ENCODE measurements at places on chromosomes 2 and 18. TPM values are rescaled to one million over a fixed set of nuclear protein-coding genes. Genes with fewer than 3 reads are reported as not detected.
A peak's percentile ranks its signal among the peaks of the same experiment; 100 is the strongest.

- DNase-seq: no peak
These were observed 1173.1 kb upstream of the ZEB2 start for GRCh38 chr2:145692971-145693478.

The AFF3 gene
- 6.8 TPM for total RNA-seq

The AOX1 gene
- total RNA-seq: 7.5 TPM

The LYG2 gene
- total RNA-seq: not detected

The SPR gene
- total RNA-seq: 52.4 TPM

GRCh38 chr2:159647667-159648066 lies 31.3 kb upstream of the BAZ2B start:
- no peak for DNase-seq

DNA sequence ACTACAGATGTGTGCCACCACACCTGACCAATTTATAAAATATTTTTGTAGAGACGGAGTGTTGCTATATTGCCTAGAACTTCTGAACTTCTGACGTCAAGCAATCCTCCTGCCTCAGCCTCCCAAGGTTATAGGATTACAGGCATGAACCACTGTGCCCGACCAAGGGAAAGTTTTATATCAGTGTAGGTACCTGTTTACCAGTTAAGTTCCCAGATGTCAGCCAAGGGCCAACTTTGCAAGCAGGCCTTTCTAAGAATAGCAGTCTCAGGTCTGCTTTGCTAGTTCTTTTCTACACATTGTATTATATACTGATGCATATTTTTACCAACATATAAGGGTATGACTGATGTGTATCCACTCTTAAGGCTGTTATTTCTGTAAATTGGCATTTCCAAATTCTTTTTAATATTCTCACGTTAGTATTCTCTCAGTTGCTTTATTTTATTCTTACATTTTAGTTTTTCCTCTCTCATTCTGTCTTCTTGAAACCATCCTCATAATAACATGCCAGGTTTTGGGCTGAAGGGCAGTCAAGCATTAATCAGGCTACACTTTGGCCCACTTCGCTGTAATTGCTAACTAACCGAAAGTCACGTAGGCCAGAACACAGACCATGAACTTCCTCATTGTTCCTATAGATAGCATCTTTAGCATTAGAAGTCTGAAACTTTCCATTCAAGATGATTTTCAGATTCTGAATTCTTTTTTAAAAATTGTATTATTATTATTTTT lies 25.0 kb upstream of the CXXC1 start:
- no peak for DNase-seq

- no peak for DNase-seq
These were observed 60.8 kb downstream of the NCKAP1 start for GRCh38 chr2:182977463-182977862.

- DNase-seq: peak; percentile 59
These were observed 204.9 kb downstream of the PTGR3 start for GRCh38 chr18:75003764-75004690.

The NYAP2 gene
- total RNA-seq: not detected

The DOCK10 gene
- 2.3 TPM for total RNA-seq

The RNF144A gene
- 16.9 TPM for total RNA-seq

The ZBTB7C gene
- 3.2 TPM for total RNA-seq

DNA sequence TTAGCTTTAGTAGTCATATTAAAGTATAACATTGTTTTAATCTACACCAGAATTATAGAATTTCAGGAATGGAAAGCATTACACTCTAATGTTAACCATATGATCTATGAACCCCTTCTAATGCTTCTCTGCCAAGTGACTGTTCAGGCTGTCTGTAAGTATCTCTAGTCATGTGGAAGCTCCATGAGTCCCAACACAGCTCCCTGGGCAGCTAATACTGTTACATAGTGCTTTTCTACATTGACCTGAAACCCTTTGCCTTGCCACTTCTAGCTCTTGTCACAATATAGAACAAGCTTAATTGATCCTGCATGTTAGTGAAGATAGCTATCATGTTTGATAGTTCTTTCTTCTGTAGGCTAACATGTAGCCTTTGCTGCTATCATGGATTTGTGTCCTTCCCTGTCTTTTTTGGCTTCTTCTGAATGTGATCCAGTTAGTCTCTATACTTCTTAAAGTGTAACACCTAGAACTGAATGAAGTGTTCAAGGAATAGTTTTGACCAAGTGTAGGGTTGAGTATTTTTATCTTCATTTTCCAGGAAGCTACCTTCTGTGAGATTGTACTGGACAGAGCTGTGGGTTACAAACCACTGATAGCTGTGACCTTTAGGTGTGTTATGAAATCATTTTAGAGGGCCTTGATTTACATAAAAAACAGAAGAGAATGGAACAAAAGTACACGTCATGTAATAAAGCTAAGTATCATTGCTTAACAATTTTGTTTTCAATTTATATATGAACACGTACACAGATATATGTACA lies 23.7 kb downstream of the BABAM2 start:
- no peak for DNase-seq

- DNase-seq: no peak
These were observed 89.8 kb downstream of the PRPF40A start for GRCh38 chr2:152627351-152627957.

The POLR1A gene
- total RNA-seq: 12.8 TPM

- DNase-seq: no peak
These were observed 27.5 kb downstream of the GAREM1 start for GRCh38 chr18:32443033-32443705.

DNA sequence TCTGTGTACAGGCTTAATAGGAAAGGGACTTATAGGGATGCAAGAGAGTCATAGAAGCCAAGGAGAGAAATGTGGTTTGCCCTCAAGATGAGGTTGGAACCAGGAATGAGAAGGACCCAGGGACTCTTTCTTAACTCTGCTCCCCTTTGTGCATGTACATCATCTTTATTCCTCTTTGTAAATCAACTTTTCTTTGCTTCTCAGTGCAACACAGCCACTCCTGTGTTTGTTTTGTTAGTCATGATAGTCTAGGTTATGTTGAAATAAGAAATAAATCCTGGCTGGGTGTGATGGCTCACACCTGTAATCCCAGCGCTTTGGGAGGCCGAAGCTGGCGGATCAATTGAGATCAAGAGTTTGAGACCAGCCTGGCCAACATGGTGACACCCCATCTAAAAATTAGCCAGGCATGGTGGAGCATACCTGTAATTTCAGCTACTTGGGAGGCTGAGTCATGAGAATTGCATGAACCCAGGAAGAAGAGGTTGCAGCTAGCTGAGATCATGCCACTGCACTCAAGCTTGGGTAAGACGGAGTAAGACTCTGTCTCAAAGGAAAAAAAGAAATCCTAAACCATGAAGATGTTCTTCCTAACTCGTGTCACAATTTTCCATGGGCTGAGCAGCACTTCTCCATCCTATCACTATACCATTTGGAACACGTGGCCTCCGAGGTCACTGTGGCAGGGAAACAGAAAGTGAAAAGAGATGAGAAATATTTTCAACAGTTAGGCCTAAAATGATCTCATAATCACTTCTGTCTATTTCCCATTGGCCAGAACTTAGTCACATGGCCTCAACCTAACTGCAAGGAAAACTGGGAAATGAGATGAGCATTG lies 73.0 kb upstream of the TMEM17 start:
- DNase-seq: no peak
